Stimulated activated naive CD4-positive, alpha-beta T cell treated with Interleukin-2 at 50 U/mL for 16 hours (primary cell): ENCODE measurements at places on chromosomes 4 and X.

DNA sequence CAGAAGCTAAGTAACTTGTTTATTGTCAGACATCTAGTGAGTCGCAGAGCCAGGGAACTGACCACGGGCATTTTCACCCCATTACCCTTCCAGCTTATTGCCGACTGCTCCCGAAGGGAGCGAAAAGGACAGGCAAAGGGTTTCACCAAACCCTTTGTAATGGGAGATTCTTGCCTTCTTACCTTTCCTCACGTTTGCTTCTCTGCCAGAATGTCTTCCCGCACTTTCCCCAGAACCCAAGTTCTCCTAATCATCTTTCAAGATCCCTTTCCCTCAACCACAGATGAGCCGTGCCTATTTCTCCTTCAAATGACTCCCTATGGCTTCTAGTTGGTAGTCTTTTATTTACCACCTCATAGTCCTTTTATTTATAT is 520 bp upstream of the SRP72 start:
- no peak for DNase-seq

DNA sequence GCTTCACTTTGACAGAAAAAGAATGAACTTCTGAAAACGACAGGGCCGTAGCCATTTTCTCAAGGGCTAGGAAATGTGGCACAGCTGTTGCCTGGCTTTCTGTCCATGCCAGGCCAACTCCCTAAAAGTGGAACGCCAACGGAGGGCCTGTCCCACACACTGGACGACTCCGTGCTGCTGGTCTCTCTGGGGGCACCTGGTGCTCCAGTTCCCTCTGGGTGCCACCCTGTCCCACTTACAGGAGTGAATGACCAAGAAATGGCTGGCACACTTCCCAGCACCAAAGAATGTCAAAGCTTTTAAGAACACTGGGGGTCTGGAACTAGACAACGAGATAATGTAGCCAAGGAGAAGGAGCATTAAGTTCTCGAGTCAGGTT is 40.9 kb downstream of the GATB start:
- no peak for DNase-seq

DNA sequence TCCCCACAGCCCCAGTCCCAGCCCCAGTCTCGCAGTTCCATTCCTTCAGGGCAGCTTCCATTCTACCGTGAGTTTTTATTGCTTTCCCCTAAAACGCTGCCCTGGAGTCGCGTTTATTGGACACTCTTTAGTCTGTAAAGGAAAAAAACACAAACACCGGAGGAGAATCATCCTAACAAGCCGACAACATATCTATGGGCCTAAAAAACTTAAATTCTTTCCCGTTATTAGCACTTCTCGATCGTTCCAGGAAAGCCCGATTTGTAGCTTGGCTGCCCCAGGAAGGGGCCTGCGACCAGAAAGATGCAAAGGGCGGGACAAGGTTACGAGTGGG is 178.5 kb downstream of the CBR4 start:
- DNase-seq, result no peak

- no peak for DNase-seq
These were observed 48.5 kb upstream of the STIM2 start for GRCh38 chr4:26812049-26812714.

- DNase-seq, result no peak
These were observed 39.6 kb downstream of the RFC1 start for GRCh38 chr4:39326468-39326977.

DNA sequence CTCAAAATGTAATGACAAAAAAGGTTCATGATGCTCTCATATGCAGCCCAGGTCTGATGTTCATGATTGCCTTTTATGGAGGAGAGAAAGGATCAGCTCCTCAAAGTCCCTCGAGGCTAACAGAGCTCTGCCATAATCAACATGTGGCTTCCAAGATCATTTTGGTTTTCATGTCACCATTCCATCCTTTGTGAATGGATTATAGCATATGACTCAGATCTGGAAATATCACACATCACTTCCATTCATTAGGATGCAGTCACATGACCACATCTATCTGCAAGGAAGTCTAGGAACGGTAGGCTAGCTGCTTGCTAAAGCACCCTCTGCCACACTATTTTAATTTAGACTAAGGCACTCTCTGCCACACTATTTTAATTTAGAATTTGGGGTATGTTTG is 77.6 kb downstream of the COX18 start:
- DNase-seq, result no peak

DNA sequence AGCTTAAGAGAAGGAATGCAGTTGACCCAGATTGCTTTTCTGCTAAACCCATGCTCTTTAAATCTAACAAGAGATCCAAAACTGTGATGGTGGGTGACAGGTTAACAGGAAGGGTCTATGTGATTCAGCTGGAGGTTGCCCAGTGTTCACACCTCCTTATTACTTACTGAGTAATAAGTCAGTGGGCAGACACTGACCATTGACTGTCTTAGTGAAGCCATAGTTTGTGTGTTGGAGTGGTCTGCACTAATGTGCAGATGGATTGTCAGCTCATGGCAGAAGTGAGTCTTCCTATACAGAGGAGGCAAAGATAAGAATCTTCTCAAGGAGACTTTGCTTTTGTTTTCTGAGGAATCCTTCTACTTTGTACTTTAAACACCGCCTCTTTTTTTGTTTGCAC is 15.2 kb upstream of the RUFY3 start:
- DNase-seq, result no peak

GRCh38 chrX:71619193-71619592 is 882 bp upstream of the CXCR3 start:
- peak; percentile 71 for DNase-seq

DNA sequence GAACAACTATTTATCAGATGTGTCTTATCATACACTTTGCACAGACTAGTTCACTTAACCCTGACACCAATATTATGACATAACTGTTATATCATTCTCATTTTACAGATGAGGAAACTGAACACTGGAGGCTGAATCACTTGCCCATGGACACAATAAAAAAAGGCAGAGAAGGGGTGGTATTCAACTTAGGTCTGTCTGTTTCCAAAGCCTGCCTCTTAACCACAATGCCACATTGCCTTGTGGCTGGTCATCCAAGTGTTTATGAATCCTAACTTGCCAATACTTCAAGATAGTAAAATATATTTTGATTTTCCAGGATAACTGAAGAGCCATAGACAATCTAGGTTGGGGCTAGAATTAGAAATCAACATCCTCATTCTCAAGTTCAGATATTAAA is 327.8 kb downstream of the NR3C2 start:
- no peak for DNase-seq
